ENCODE measurements at places on chromosomes 2 and 18. TPM values are rescaled to one million over a fixed set of nuclear protein-coding genes. Genes with fewer than 3 reads are reported as not detected.
A peak's percentile ranks its signal among the peaks of the same experiment; 100 is the strongest.

Gene LIMS2
- total RNA-seq = 207 TPM

Gene DPP10
- 0.13 TPM for total RNA-seq

Gene DUSP19
- total RNA-seq = 8.6 TPM

Gene KIDINS220
- 111 TPM for total RNA-seq

Gene FOXD4L1
- total RNA-seq = not detected

- DNase-seq = no peak
Observed at GRCh38 chr2:100862081-100862480, 42.1 kb downstream of the NPAS2 start.

DNA sequence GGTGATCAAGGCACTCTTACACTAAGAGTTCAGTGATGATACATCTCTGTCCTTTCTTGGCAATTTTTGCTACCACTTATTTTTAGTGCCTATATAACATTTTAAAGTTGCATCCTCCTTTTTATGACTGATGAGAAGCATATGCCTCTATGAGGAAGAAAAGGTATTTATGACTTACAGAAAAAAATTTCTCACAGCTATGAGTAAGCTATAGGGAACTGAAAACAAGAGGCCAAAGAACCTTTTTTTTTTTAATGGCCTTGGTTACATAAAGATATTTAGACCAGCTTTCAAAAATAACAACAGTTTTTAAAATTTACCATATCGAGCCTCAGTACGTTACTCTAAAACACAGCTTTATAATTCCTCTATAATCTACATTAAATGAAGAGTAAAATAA is 21.3 kb downstream of the MBD5 start:
- DNase-seq = no peak

GRCh38 chr2:61398413-61398812 is 72.5 kb downstream of the USP34 start:
- no peak for DNase-seq

DNA sequence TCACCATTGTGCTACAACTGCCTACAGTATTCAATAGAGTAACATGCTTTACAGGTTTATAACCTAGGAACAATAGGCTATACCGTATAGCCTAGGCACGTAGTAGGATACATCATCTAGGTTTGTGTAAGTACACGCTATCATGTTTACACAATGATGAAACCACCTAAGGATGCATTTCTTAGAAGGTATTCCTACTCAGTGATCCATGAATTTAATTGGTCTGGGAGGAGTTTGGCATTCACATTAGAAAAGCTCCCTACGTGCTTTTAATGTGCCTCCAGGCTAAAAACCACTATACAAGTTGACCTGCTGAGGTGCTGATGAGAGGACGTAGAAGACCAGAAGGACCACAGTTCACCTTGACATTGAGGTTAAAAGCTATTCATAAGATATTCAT is 154.5 kb upstream of the LRRTM1 start:
- no peak for DNase-seq

- DNase-seq = no peak
Observed at GRCh38 chr2:183229386-183229785, 105.1 kb downstream of the NUP35 start.

DNA sequence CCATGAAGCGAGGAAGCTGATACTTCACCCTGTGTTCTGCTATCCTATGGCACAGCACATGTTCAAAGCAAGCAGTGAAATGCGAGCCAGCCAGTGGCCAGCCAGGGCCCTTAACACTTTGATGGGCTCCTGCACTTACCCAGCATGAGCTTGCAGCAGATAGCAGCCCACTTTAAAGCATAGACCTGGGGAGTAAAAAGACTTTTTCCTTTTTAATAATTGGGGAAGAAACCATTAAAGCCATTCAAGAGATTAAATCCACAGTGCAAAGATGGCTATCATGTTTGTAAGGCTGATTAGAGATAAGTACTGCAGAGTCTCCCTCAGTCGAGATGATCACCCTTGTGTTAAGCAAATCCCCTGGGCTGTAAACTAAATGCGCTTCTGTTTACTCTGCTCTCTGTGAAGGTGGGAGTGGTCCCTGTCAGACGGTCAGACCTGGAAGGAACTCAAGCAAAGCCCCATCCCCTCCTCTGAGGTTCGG is 15.7 kb downstream of the CCBE1 start:
- no peak for DNase-seq

- no peak for DNase-seq
Observed at GRCh38 chr2:118808429-118808809, 39.0 kb downstream of the EN1 start.

GRCh38 chr2:202035089-202035940 is 1.7 kb downstream of the FZD7 start:
- DNase-seq = peak; percentile 81

Data from cardiac septum (tissue), 1 donor.